ENCODE measurements at places on chromosomes 13 and 19.

- no peak for DNase-seq
Measured at GRCh38 chr19:49120325-49120683, 960 bp downstream of the PPFIA3 start.

DNA sequence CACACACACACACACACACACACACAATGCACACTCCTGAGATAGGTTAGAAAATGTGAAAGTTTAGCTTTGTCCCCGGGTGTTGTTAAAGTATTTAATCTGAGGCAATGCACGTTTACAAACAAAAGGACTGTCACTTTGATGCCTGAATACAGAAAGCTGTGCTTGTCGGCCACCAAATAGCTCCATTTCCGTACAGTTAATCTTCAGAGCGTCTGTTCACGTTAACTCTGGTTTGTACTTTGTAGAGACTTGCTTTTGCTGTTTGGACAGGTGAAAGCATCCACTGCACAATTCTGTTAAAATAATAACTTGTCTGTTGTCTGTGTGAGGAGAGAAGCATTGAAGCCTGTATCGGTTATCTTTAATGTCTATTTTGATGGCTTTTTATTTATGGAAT, 267.8 kb downstream of the FGF9 start:
- DNase-seq, result no peak

GRCh38 chr13:37435881-37436280, 162.7 kb downstream of the POSTN start:
- DNase-seq, result no peak

DNA sequence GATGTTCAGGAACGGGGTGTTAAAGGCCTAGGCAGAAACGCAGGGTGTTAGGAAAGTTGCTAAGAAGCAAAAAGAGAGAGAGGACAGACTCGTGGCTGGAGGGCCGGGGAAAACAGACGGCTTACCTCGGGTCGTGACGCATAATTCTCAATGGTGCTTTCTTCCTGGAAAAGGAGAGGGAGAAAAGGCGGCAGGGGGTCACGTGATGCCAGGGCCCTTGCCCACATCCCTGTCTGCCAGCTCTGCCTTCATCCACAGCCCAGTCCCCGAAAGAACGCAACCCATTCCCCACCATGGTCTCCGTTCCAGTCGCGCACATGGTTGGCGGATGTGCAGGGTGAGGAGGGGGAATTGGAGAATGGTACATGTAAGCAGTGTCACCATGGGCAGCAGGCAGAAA, 1.6 kb downstream of the KRTDAP start:
- DNase-seq, result no peak

GRCh38 chr19:1393841-1394240, 7.5 kb downstream of the GAMT start:
- no peak for DNase-seq

GRCh38 chr13:20441879-20442278, 83.8 kb downstream of the CRYL1 start:
- DNase-seq, result no peak

DNA sequence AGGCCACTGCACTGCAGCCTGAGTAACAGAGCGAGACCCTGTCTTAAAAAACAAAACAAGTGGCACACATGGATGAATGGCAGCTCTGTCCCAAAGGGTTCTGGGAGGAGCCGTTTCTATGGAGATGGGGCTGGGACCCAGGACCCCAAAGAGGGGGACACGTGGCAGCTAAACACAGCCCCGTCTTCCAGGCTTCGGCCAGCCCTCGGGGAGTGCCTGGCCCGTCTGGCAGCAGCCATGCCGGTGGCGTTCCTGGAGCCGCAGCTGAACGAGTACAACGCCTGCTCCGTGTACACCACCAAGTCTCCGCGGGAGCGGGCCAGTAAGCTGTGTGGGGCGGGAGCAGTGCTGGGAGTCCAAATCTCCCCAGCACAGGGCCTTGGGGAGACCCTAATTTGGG, 82.4 kb downstream of the RYR1 start:
- no peak for DNase-seq

DNA sequence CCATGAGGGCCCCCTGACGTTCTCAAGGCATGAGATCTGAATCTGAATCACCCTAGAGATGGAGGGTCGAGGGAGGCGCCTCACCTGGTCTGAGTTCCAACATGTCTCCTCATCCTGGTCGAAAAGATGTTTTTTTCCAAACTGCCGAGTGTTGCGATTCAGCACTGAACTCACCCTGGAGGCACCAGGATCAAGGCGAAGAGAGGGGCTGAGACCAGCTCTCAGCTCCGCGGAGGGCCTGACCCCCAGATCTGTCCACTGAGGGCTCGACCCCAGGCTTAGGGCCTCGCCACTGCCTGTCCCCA, 555 bp downstream of the NR2C2AP start:
- DNase-seq, result no peak

GRCh38 chr19:47232422-47233211, 1.6 kb upstream of the BBC3 start:
- peak; percentile 55 for DNase-seq

GRCh38 chr19:47049307-47049700, 880 bp upstream of the TMEM160 start:
- DNase-seq, result no peak

DNA sequence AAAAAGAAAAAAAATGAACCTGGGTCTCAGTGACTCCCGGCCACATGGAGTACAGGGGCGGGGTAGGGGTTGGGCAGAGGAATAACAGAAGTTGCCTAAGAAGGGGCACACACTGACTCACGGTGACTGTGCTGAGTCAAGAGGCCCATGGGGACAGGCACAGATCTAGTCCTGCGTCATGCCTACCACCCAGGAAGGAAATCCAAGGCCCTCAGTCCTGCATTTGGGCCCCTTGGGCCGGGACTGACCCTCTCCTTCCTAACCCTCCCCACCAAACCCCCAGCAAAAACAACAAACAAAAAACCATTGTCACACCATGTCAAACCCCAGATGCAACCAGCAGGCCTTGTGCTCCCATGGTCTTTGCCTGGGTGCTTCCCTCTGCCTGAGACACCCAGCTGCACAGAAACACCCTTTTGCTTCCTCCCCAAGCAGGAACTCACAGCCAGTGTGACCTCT, 9.6 kb upstream of the NOTCH3 start:
- DNase-seq, result no peak

GRCh38 chr13:76600081-76600480, 286.1 kb downstream of the KCTD12 start:
- no peak for DNase-seq

DNA sequence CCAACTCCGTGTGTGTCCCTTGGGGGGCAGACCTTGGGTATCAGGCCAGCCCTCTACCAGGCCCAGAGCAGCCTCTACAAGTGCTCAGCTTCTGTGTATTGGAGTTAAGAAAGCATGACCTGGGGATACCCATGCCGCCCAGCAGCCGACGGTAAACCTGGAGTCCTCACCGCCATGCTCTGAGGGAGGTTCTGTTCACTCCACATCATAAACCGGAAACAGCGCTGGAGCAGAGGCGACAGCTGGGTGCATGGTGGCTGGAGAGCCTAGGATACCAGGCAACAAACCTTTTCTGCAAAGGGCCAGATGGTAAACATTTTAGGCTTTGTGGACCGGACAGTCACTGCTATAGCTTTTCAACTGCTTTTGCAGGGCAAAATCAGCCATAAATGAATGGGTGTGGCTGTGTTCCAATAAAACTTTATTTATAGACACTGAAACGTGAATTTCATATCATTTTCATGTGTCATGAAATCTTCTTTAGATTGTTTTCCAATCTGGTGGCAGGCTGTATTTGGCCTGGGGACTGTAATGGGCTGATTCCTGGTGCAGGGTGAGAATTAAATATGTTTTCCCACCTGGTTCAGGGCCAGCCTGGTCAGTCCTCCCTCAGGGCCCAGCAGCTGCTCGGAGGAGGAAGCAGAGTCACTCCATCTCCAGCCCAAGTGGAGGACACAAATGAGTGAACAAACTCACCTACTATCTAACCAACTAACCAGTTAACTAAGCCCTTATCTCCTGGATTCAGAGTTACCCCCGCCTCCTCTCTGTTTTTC, 30.9 kb downstream of the CEBPA start:
- no peak for DNase-seq

- DNase-seq, result no peak
Measured at GRCh38 chr13:53847502-53847901, 818.9 kb downstream of the OLFM4 start.

DNA sequence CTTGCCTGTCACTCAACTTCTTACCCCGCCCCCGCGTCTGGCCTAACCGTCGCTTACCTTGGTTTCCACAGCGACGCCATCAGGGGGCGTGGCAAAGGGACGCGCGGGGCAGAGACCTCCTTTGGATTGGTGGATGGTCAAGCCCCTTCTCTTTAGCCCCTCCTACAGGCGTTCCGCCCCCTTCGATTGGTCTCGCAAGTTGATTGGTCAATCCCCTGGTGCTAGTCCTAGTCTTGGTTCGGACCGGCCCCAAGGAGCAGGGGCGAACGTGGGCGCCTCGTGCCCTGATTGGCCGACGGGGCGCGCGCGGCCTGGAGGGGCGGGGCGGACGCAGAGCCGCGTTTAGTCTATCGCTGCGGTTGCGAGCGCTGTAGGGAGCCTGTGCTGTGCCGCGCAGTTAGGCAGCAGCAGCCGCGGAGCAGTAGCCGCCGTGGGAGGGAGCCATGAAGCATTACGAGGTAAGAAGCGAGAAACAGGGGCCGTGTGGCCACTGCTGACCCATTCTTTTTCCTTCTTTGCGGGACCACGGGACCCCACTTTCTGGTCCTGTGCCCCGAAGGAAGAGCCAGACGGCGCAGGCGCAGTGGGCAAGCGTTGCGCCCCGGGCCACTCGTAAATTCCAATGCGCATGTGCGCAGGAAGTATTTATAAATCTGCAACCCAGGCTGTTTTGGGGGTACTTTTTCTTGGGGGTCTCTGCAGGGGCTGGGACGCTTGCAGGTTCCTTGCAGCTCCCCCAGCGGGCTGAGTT, at the start of gene TECR:
Gene TECR, plus strand, starts transcription at position 341 of the 751 bp plus-strand sequence. Its CDS starts 103 bp downstream, at position 444.
- DNase-seq, result peak; percentile 100

GRCh38 chr13:30303269-30303668, 4.1 kb downstream of the KATNAL1 start:
- no peak for DNase-seq

DNA sequence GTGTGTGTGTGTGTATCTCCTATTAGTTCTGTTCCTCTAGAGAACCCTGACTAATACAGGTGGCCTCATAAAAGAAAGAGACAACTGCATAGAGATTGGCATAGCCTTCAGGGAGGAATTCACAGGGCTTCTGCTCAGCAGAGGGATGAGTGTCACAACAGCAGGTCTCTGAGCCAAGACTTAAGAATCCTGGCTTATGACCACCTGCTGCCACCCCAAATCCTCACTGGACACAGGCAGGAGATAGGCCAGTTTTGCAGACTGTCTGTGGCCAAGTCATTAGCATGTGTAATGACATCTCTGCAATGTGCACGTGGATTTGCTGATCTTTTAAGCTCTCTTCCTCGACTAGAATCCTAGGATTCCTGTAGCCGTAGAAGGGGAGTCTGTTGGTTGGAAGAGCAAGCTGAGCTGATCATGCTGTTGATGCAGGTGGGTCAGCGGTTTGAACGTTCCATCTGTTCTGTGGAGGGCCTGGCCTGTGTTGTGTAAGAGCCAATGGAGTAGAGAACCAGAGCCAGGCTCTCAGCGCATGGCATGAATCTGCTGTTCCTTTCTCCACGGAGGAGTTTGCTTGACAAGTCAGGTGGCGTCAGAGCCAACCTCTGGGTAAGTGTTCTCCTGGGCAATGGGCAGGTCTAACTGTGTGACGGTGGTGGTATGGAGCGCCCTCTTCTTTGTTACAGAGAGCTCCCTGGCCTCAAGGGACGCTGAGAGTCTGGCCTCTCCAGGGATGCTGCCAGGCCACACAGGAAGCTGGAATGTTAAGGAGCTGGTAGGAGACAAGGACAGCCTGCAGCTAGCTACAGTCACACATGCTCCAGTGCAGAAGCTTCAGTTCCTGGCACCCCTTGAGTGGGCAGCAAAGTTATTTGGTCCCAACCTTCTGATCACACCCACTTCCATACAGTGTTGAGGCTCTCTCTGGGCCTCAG, 503.1 kb downstream of the FOXO1 start:
- no peak for DNase-seq

GRCh38 chr19:17739121-17739875, 12.0 kb upstream of the FCHO1 start:
- no peak for DNase-seq

DNA sequence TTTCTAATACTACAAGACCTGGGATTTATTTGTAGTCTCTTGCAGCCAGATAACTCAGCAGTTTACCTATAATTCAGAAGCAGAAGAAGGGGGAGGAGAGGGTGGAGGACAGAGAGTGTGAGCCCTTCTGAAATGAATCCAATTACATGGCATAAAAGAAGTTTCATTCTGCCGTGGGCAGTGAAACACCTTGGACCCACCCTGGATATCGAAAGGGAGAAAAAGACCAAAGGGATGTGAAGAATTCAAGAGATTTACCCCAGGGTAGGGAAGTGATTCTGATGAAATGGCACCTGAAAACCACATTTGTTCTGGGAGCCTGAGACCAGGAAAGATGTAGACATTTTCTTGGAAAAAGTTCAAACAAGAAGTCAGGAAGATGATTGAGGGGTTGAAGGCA, 140.9 kb downstream of the NDFIP2 start:
- DNase-seq, result no peak

GRCh38 chr19:35860818-35861639, 4.3 kb downstream of the KIRREL2 start:
- no peak for DNase-seq

DNA sequence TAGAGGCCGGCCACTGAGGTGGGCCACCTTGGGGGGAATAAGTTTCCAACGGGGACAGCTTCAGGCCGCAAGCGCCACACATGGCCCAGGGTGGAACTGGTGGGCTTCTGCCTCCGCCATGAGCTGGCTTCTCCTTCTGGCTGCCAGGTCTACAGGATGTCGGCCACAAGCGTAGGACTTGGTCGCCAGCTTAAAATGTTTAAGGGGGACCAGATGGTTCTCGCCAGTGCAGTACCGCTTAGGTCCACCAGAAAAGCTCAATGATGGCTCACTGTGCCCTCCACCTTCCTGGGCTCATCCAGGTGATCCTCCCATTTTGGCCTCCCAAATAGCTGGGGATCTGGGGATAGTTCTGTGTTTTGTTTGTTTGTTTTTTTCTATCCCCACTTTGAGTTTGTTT, 38.7 kb upstream of the ZNF254 start:
- no peak for DNase-seq

- peak; percentile 46 for DNase-seq
Measured at GRCh38 chr19:40623403-40624251, 22.5 kb downstream of the LTBP4 start.

GRCh38 chr13:113283904-113284303, 13.1 kb upstream of the LAMP1 start:
- DNase-seq, result no peak

DNA sequence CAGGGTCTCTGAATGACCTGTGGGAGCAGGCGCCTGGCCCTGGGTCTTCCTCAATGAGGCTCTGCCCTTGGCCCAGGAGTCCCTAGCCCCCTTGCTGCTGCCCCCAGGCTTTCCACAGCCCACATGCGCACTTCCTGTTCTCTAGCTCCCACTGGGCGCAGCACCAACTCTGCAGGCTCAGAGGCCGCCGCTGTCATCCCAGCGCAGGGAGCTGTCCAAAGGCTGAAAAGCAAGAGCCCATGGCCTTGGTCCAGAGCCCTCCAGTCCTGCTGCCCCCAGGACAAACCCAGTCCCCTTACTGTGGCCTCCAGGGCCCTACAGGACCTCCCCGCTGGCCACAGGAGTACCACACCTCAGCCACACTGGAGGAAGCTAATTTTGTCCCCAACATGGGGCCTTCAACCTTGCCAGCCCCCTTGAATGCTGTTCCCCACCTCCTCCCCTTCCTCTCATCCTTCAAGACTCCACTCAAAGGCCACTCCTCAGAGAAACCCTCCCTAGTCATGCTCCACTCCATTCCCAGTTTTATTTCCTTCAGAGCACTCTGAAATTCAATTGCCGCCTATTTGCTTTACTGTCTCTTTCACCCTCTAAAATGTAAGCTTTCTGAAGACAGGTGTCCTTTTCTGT, 8.0 kb upstream of the POU2F2 start:
- peak; percentile 25 for DNase-seq

- DNase-seq, result no peak
Measured at GRCh38 chr13:35346494-35346893, 130.0 kb downstream of the MAB21L1 start.
